ENCODE measurements at places on chromosomes 16 and 17.

DNA sequence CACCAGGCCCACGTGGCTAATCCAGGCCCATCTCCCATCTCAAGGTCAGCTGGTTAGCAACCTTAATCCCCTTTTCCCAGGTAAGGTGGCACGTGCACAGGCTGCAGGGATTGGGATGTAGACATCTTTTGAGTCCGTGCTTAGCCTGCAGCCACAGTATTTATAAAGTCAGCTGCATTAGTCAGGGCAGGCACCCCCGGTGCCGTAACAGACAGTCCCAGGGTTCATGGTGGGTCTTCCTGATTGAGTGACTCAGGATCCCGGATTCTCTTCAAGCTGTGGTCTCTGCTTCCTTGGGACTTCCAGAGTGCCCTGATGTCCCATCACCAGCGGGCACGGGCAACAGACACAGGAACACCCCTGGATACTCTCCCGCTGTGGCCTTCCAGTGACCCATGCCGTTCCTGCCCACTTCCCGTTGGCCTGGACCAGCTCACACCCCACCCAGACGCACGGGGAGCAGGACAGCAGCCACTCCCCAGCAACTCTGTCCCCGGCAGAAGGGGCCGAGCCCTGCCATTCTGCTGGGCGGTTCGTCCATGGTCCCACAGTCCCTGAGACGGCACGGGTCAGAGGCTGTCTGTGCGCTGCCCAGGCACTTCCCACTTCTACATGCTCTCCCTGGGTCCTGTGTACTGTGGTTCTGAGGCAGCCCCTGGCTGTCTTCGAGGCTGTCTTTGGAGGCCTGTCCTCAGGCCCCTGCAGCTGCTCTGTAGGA lies 248.6 kb upstream of the GSE1 start:
- DNase-seq = no peak

- DNase-seq = no peak
Measured at GRCh38 chr17:9380361-9380760, 195.3 kb downstream of the STX8 start.

- DNase-seq = no peak
Measured at GRCh38 chr16:84663433-84664101, 15.3 kb downstream of the KLHL36 start.

DNA sequence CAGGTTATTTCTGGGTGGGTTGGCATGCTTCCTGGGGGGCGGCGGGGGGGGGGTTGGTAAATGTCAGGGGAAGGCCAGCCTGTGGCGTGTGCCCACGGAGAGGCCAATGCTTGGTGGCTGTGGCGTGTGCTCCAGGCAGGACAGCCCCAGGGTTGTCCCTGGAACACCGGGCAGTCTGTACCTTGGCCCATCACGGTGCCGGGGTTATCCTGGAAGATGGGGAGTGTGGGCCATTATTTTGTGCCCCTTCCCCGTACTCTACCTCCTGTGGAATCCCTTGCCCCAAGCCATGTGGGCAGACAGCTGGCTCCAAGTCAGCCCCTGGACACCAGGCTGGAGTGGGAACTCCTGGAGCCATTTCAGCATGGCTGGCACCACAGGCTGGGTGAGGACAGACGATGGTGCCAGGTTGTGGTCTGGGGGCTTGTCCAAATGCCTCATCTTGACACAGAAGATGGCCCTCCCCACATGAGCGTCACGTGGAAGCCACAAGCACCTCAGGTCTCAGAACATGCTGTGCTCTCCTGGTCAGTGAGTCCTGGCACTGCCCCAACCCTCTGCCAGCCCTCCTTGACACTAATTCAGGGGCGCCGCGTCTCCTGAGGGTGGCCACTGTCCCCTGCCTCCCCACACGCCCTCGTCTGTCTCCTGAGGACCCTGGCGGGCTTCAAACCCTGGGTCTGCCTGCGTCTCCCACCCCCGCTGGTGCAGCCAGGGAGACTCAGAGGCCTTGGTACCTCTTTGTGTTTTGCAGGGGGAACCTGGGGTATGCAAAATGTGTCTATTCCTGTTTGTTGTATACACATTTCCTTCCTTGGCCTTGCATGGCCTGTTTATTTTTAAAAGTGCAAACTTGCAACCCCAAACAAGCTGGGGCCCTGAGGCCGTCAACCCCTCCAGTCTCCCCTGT lies 4.3 kb downstream of the SLC16A3 start:
- no peak for DNase-seq

DNA sequence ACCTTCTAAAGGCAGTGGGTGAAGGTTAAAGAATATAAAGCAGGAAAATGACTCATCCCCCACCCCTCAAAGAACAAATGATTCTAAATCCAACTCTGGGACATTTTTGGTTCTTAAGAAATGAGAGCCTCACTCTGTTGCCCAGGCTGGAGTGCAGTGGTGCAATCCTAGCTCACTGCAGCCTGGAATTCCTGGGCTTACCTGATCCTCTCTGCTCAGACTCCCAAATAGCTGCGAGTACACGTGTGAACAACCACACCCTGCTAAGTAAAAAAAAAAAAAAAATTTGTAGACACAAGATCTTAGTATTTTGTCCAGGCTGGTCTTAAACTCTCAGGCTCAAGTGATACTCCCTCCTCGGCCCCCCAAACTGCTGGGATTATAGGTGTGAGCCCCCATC lies 298.8 kb upstream of the MAF start:
- DNase-seq = no peak

DNA sequence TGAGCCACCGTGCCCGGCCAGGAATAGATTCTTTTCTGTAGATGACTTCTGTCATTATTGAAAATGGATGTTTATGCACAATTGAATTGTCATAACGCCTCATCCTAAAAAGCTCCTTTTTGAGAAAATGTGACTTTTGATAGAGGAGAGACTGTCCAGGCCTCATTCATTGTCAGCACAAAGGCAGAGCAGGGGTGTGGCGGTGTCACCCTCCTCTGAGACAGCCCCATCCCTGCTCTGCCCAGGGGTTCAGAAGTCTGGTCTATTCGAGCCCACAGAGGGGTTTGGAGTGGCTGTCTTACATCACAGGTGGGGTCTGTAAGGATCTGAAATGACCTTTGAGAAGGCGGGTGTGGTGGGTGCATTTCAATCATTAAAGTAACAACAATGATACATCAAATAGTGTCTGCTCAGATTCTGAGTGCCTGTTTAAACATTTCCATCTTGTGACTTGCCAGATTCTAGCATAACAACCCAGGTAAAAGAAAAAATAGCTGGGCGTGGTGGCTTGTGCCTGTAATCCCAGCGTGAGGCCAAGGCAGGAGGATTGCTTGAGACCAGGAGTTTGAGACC lies 161.0 kb downstream of the SEC14L1 start:
- no peak for DNase-seq

Measured in CD14-positive monocyte (primary cell).